ENCODE measurements at places on chromosomes 11 and 22.

- peak; percentile 74 for DNase-seq
Observed at GRCh38 chr11:66579017-66579606, 10.7 kb upstream of the CTSF start.

DNA sequence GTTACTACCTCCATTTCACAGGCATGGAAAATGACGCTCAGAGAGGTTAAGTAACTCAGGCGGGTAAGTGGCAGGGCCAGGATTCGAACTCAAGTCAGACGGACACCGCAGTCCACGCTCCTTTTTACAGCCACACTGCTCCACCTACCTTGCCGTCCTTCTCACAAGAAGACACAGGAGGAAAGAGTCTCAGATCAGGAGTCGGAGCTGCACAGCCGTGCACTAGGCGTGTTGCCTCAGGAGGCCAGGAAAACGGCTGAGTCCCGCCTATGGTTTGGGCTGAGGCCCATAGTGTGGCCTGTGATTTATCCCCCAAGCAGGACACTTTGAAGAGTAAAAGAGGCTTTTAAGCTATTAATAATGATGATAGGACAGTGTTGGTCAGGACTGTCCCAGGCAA lies 44.7 kb upstream of the CD5 start:
- no peak for DNase-seq

GRCh38 chr11:31943056-31943780 lies 132.1 kb upstream of the PAX6 start:
- no peak for DNase-seq

GRCh38 chr11:61688365-61689163 lies 8.4 kb downstream of the DAGLA start:
- peak; percentile 88 for DNase-seq

GRCh38 chr11:43376594-43376993 lies 17.9 kb downstream of the TTC17 start:
- peak; percentile 62 for DNase-seq

DNA sequence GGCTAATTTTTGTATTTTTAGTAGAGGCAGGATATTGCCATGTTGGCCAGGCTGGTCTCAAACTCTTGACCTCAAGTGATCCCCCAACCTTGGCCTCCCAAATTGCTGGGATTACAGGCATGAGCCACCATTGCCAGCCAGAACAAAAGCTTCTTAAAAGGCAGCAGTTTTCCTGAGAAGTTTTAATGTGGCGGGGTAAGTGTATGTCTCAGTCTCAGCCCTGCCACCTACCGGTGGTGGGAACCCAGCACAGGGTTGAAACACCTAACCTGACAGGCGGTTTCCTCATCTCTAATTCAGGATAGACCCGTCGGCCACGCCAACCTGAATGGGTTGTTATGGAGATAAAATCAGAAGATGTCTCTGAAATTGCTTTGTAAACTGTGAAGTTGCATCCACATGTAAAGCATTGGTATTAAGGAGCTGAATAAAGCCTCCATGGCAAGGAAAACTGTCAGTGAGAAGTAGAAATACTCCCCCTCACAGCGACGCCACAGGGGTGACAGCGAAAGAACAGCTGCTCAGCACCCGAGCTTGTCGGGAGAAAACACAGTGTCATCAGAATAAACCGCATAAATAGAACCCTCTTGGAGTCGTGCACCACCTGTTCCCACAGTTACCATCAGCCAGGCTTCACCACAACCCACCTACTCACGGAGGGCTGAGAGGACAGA lies 165.9 kb upstream of the NCAM1 start:
- DNase-seq: peak; percentile 67

- DNase-seq: no peak
Observed at GRCh38 chr11:62912268-62912667, 8.9 kb downstream of the CHRM1 start.

- no peak for DNase-seq
Observed at GRCh38 chr11:87451395-87451794, 413.7 kb downstream of the TMEM135 start.

DNA sequence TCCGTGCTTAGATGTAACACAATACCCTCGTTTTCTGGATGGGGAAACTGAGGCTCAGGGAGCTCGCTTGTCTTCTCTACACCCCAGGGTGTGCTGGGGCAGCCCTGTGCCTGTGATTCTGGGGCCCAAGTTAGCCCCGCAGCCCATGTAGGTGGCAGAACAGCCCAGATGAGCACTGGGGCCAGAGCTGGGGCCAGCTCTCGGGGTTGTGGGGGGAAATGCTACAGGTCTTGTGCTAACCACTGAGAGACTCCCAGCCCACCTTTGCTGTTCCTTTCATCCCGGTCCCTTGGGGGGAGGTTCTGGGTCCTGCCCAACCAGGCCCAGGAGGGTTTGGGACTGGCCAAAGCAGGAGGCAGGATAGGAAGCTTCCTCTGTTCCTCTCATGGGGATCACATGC lies 13.5 kb downstream of the MYEOV start:
- no peak for DNase-seq

DNA sequence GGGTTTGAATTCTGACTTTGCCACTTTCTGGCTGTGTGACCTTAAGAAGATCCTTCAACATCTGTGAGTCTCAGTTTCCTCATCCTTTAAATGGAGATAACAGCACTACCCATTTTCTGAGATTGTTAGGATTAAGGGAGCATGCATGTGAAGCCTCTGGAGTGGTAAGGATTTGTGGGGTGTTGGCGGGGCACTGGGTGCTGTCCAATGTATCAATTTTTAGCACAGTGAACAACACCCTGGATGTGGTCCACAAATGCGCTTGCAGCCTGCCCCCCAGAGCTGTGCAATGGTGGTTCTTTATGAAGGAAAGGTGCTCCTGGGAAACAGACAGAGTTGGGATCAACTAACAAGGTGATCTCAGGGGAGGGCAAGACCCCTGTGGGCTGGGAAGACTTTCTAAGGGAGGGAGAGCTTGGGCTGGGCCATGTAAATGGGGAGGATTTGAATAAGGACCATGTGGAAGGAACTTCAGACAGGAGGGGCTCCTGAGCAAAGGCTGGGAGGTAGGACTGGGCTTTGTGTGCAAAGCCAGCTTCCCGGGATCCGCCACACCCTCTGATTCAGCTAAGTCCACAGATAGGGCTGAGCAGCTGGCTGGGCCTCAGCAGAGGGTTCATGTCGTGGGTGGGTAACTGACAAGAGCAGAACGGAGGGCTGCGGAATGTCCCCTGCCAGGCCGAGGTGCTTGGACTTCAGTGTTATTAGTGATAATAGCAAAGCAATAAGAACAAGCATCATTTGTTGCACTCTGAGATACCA lies 22.7 kb upstream of the RASD2 start:
- DNase-seq: peak; percentile 50

DNA sequence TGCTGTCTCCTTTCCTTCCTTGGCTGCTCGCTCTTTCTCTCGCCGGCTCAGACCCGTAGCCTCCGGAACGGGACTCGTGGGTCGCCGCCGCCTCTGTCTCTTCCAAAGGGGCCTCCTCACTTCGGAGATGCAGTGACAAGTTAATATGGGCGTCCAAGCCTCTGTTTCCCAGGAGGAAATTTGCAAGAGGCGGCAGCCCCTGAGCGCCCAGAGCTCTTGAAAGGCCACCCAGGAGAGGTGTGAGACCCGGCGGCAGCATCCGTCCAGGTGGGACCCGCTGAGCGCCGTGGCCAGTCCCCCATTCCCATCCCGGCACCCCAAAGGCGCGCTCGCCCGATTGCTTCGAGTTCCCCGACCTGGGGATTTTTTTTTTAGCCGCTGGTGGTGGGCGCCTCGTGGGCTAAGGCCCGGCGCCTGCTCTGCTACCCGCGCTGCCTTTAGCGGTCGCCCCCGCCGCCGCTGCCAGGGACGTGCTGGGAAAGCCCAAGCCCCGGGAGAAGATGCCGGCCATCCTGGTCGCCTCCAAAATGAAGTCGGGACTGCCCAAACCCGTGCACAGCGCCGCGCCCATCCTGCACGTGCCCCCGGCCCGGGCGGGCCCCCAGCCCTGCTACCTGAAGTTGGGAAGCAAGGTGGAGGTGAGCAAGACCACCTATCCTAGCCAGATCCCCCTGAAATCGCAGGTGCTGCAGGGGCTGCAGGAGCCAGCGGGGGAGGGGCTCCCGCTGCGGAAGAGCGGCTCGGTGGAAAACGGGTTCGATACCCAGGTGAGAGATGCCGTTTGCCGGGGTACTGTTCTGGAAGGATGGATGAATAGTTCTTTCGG lies 772 bp downstream of the NAV2 start:
- DNase-seq: no peak

- DNase-seq: no peak
Observed at GRCh38 chr22:39498802-39499201, 3.3 kb upstream of the MIEF1 start.

- peak; percentile 38 for DNase-seq
Observed at GRCh38 chr22:44583061-44583760, 85.2 kb upstream of the RTL6 start.

DNA sequence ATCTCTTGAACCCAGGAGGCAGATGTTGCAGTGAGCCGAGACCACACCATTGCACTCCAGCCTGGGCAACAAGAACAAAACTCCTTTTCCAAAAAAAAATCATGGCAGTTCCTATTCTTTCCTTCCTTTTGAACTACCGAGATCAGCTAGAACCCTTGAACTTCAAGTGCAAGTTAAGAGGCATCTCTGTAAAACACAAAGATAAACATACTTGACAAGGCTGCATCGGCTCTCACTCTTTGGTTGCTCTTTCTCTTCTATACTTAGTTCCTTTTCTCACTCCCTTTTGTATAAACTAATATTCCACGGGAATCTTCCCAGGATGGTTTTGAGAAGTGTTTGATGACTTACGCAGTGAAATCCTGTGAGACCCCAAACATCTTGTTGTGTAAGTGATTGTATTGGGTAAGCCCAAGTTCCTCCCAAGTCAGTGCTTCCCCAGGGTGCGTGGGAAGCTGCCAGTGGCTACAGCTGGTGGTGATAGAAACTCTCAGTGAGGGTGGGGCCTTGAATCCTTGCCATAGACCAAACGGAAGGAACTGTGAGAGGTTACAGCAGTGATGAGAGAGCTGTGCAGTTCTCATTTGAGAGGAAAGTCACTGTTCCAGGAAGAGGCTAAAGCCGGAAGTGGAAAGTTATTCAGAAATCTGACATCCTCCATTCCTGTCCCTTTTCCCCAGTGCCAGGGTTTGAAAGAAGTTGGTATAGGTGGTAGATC lies 24.1 kb upstream of the CDC42EP2 start:
- DNase-seq: peak; percentile 100

DNA sequence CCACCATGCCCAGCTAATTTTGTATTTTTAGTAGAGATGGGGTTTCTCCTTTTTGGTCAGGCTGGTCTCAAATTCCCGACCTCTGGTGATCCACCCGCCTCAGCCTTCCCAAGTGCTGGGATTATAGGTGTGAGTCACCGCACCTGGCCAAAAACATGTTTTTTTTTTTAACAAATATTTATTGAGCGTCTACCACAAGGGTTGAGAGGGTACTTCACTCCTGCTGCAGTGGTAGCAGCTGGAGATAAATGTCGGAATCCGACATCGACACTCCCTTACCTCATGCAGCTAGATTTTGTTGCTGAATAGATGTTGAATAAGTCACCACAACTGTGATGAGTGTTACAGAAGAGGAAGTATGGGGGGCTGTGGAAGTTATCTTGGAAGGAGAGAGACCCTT lies 971 bp downstream of the DNAJB13 start:
- no peak for DNase-seq

DNA sequence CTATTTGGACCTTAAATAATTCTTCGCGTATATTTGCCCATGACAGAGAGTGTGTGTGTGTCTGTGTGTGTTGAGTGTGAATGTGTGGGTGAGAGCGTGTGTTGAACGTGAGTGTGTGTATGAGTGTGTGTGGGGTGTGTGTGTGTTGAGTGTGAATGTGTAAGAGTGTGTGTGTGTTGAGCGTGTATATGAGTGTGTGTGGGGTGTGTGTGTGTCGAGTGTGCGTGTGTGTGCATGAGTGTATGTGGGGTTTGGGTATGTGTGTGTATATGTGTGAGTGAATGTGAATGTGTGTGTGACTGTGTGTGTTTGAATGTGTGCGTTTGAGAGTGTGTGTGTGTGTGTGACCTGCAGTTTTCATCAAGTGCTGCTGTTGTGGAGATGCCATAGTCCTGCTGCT lies 26.8 kb downstream of the GAL start:
- no peak for DNase-seq

GRCh38 chr22:35987487-35987886 lies 41.1 kb downstream of the RBFOX2 start:
- DNase-seq: no peak

DNA sequence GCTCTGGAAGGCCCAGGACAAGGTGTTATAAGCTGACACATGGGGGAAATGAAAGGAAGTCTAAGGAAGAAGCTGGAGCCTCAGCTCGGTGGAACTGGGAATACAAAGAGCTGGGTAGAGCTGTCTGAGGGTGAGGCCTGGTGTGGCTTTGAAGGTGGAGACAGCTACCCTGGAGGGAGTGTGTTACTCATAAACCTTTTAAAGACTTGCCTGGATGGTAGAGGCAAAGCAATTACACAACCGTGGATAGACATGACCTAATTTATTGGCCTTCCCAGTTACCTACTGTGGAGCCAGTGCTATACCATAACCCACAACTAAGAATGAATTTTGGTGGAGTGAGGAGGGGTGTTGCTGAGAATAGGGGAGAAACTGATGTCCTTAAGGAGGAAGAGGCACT lies 22.6 kb downstream of the EXPH5 start:
- no peak for DNase-seq

DNA sequence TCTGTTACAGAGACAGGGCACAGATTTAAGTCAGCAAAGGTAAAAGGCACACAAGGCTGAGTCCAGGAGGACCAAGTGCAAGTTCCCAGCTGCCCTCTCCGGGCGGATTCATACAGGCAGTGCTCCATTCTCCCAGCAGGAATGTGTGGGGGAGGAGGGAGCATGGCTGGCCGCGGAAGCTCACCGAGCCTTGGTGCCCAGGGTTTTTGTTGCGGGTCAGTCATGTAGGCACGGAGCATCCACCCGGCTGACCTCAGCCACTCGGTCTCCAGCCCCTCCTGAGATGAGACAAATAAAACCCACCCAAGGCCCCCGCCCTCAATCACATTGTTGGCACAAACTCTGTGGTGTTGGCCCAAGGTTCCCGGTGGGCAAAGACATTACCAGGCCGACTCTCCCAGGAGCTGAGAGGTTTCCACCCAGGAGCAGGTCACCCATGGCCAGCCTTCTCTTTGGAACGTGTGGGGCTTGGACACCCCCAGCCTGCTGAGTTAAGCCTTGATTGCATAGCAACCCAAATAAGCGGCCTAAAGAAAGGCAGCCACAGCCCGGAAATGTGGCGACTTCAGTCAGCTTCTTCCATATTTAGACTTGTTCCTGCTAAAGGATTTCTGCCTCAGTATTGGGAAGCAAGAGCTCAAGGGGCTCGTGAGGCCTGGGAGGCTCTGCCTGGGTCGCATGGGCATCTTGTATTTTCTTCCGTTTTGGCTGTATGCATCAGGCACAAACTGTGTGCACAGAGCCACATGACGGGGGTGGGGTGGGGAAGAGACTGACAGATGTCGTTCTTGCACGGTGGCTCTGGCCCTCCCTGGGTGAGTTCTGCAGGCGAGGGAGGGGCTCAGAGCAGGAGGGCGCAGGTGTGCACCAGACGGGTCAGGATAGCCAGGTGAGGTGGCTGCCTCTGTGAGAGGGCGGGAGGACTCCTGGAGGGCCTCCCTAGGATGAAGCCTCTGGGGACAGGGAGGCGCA lies 63.0 kb downstream of the ARHGAP8 start:
- DNase-seq: no peak

GRCh38 chr11:61020551-61021235 lies 49.2 kb downstream of the CD6 start:
- no peak for DNase-seq

All from fibroblast of the aortic adventitia (primary cell).